ENCODE measurements at places on chromosomes 16 and 17. TPM values are rescaled to one million over a fixed set of nuclear protein-coding genes. Genes with fewer than 3 reads are reported as not detected.

- DNase-seq: no peak
These were observed 722 bp downstream of the CDC27 start for GRCh38 chr17:47188271-47188875.

GRCh38 chr16:86590501-86591144, 12.3 kb downstream of the FOXL1 start:
- DNase-seq: no peak

- DNase-seq: no peak
These were observed 101.6 kb downstream of the AXIN2 start for GRCh38 chr17:65459677-65460347.

DNA sequence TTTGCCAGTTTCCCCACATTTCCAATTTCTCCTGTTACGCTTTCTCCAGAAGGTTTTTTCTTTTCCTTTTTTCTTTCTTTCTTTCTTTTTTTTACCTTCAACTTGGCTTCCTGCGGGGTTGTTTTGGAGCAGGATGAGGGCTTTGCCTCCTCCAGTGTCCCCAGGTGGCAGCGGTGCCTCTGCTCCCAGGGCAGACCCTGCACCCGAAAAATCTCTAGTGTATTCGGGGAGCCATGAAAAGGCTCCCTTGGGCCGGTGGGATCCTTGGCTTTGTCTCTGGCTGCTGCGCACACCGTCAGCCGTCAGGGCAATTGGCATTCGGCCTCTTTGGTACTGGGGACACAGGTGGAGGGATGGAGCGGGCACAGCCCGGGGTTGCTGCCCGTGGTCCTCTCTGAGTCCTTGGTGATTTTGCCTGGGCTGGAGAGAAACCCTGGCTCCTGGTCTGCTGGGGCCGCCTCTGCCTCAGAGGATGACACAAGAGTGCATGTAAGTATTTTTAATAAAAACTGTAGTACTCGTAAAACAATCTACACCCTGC, 846 bp downstream of the ITGB3 start:
- no peak for DNase-seq

GRCh38 chr17:74117087-74117698, 86.3 kb upstream of the RPL38 start:
- DNase-seq: no peak

GRCh38 chr17:61818225-61818624, 45.1 kb downstream of the BRIP1 start:
- no peak for DNase-seq

DNA sequence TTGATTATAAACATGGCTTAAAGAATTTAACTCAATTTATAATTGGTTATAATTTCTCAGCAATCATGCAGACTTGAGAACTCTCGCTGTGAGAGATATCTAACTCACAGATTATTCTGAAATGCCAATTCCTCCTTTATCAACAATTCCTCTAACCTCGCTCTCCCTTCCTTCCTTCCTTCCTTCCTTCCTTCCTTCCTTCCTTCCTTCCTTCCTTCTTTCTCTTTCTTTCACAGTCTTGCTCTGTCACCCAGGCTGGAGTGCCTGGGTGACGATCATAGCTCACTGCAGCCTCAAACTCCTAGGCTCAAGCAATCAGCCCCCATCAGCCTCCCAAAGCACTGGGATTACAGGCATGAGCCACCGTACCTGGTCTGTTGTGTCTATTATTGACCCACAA, 42.4 kb downstream of the CHD9 start:
- no peak for DNase-seq

GRCh38 chr17:48148854-48149786, 41.6 kb downstream of the SNX11 start:
- no peak for DNase-seq

DNA sequence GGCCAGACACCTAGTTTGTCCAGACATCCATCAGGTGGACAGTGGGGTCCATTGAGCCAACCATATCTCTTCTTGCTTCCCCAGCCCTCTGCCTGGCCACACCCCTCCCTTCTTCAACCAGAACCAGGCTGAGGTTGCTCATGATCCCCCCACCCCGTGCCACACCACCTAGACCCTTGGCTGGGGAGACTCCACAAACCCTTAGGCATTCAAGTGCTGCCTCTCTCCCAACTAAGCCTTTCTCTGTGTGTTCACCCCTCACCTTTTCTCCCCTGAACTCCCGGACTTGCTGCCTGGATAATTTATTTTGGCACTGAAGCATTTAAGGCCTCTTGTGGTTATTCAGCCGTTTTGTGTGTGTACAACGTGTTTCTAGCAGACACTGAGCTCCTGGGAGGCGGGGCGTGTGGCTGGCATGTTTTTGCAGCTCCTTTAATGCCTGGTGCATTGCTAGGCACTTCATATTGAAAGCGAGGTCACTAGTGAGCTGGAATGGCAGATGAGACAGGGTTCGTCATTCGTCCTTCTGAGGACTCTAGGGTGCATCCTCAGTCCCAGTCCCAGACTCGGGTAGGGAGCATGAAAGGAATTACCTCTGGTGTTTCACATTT, 28.7 kb downstream of the CACNA1G start:
- no peak for DNase-seq

DNA sequence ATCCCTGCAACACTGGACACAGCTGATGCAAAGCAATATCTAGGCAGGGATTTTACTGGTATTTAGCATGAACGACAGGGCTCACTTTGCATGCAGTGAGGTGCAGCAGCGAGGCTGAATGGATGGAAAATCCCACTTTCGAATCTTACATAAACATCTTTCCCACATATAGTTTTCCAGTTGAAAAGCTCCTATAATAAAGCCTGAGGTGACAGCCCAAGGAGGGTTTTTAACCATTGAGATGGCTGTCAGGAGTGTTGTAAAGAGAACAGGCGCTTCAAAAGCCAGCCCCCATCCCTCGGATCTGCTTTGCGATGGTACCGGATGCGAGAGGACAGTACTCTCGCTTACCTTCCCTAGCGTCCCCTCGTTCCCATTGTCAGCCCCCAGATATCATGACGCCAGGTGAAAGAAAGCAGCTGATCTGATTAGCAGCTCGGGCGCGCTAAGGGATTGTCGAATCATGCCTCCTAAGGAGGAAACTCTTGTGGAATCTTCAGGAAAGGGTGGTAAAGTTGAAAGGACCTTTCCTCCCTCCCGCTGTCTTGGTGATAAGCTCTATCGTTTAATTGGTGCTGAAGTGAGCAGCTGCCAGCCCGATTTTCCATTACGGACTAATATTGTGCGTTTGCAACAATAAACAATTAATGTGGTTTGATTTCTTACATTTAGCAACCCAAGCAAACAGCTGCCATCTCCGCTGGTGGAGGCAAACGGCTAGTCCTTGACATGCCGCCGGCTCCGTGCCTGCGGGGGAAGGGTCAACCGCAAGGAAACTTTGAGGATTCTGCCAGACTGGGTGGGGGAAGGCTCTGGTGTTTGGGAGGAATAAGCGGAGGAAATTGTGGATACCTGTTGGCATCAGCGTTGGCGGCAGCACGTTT, 1.8 kb downstream of the CDH8 start:
- no peak for DNase-seq

- no peak for DNase-seq
These were observed 66.8 kb upstream of the GAS7 start for GRCh38 chr17:10265100-10265810.

DNA sequence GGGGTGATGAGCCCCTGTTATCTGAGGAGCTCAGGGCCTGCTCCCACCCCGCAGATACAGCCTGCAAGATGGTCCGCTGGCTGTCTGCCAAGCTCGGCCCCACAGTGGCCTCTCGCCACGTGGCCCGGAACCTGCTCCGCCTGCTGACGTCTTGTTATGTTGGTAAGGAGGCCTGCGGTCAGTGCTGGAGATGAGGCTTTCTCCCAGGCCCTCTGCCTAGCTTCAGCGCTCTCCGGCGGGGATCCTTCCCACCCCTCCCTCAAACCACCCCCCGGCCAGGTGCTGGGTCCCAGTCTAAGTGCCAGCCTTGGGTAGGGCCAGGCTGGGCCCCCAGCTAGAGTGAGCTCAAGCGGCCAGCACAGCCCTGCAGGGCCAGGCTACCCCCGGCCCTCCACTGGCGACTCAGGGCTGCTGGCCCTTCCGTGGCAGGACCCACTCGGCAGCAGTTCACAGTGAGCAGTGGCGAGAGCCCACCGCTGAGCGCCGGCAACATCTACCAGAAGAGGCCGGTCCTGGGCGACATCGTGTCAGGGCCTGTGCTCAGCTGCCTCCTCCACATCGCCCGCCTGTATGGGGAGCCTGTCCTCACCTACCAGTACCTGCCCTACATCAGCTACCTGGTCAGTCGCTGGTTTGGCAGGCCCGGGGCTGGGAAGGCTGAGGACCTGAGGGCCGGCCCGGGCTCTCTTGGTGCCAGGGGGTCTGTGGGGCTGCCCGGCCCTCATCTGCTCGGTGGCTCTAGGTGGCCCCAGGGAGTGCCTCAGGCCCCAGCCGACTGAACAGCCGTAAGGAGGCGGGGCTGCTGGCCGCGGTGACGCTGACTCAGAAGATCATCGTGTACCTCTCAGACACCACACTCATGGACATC, 6.1 kb downstream of the WDR81 start:
- peak; percentile 84 for DNase-seq

DNA sequence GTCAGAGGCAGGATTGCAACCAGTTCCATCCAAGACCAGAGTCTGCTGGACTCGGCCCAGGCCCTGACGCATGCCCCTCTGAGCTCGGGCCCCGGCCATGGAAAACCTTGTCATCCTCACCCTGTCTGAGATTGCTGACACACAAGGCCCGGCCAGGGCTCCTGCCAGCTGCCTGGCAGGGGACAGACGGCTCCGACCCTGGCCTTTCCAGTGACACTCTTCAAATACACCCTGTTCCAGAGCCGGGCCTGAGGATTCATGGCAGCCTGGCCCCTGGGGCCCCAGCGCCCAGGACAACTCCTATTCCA, 3.2 kb upstream of the PABPN1L start:
- DNase-seq: no peak

DNA sequence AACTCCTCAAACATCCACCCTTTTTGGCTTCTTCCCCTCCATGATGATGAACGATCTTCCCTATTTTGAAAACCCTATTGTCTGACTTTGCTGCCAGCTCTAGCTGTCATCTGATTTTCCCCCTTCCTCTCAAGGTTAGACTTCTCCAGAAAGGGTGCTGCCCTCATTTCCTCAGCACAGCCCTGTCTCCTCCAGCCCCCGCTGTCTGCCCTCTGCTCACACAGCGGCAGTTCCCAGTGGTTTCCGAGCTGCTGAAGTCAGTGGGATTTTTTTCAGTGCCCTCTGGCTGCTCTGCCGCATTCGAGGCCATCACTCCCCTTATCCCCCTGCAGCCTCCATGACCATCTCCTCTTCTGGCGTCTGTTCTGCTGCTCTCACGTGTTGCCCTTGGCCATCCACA, 26.6 kb upstream of the C17orf107 start:
- DNase-seq: peak; percentile 71

- DNase-seq: no peak
These were observed 40.3 kb upstream of the FAM20A start for GRCh38 chr17:68641276-68642117.

- DNase-seq: no peak
These were observed 228.8 kb downstream of the C16orf78 start for GRCh38 chr16:49602201-49602975.

- DNase-seq: no peak
These were observed 2.1 kb downstream of the SPAG9 start for GRCh38 chr17:51118330-51119195.

DNA sequence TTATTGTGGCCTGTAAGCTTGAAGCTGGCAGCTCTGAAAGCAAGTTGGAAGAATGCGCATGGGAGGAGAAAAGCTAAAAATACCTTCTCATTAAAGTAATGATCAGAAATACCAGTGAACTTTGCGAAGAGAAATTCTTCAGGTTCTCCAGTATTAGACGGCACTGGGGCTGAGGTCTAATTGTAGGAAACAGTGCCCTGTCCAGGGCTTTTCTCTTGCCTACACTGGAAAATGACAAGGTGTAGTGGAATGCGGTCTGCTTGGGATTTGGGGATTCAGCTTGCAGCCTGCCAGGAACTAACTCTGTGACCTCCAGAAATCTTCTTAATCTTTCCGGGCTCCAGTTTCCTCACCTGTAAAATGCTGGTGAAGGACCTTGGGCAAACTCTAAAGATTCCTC, 53.3 kb upstream of the KCNJ16 start:
- no peak for DNase-seq

- peak; percentile 46 for DNase-seq
These were observed 7.9 kb upstream of the BAIAP2 start for GRCh38 chr17:81027038-81027437.

DNA sequence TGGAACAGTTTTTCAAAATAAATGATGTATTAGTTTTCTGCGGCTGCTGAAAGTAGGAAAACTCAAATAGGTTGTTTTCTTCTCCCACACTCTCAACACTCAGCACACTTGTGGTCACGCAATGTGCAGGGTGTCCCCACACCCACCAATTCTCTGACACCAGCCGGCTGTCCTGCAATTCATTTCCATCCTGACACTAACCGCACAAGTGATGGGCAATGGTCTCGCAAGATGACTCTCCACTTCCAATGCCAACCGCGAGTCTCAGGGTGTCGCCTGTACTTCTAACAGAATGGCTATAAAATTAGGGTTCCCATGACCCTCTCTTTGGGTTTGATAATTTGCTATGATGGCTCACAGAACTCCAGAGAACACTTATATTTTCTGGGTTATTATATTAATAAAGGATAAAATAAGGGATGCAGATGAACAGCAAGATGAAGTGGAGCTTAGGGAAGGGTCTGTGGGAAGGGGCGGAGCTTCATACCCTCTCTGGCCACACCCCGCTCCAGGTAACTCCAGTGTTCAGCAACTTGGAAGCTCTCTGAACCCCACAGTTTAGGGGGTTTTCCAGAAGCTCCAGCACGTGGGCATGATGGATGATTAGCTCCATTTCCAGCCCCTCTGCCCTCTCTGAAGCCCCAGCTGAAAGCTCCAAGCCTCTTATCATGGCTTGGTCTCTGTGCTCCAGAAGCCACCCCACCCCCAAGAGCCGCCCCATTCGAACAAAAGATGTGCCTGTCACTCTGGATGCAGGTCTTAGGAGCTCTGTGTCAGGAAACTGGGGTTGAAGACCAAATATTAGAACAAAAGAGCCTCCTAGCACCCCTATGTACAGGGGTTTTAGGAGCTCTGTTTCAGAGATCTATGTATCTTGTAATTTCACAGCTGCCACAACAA, 19.8 kb downstream of the TAF1C start:
- no peak for DNase-seq

DNA sequence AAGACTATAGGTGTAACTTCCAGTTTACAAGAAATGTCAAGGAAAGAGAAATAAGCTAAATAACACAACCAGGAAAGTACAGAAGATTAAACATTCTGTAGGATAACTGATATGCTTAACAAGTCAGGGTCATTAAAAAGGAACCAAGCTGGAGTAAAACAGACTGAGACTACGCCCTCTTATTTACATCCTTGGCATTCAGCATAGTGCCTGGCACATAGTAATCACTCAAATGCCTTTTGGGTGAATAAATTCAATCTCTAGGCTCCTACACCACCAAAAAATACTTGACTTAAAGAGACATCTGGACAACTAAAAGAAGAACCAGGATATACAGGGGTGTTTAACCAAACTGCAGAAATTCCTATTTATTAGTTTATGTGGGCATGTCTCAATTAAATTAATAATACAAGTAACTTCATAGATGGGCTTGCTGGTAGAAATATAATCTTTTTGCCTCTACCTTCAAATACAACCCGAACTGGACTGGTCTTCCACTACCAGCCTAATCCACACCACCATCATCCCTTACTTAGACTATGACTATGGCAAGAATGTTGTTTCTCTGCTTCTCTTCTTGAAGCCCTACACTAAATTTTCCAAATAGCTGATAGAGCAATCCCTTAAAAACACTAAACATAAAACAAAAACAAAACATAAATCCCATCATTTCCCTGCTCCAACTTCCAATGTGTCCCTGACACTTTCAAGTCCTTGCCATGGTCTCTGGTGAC, 47.7 kb upstream of the ULK2 start:
- DNase-seq: no peak

Gene CACNG3
- total RNA-seq: not detected

Gene OTOP2
- total RNA-seq: not detected

Gene HBZ
- total RNA-seq: not detected

Gene CPD
- total RNA-seq: 68.9 TPM

Gene EFCAB5
- total RNA-seq: 1.8 TPM

Gene ADORA2B
- 6.2 TPM for total RNA-seq

Gene HBA2
- total RNA-seq: 232 TPM
